Activated CD4-positive, alpha-beta T cell treated with anti-CD3 and anti-CD28 coated beads, Interleukin-10, Interleukin-2, amounts not matched to agents 100 ng/mL and 50 ng/mL, durations not matched to agents 16 hours and 8 hours (primary cell): ENCODE measurements at places on chromosomes 6 and 20.

DNA sequence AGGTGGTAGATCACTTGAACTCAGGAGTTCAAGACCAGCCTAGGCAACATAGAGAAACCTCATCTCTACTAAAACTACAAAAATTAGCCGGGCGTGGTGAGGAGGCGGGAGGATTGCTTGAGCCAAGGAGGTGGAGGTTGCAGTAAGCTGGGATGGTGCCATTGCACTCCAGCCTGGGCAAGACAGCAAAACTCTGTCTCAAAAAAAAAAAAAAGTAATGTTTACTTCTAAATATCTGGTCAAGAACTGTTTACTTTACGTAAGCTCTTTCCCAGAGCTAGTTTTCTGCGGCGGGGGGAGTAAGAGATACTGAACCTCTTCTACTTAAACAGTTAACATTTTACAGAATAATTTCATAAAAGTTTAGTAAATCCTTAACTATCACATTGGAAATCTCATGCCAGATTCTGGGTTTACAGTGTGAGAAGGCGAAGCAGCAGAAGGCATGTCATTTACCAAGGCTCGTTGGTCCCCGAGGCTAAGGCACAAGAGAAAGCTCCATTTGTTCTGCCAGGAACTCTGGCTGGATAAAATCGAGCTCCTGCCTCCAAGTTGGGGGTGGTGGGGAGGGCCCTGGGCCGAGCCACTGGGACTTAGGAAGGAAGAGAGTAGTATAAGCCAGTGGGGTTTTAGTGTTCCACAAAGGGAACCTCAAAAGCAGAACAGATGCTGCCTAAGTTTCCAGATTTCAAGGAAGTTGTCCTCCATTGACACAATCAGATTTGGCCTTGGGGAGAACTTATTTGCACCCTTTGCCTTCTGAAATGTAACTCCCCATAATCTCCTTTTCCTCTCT lies 41.7 kb downstream of the ARFGEF2 start:
- DNase-seq = no peak

DNA sequence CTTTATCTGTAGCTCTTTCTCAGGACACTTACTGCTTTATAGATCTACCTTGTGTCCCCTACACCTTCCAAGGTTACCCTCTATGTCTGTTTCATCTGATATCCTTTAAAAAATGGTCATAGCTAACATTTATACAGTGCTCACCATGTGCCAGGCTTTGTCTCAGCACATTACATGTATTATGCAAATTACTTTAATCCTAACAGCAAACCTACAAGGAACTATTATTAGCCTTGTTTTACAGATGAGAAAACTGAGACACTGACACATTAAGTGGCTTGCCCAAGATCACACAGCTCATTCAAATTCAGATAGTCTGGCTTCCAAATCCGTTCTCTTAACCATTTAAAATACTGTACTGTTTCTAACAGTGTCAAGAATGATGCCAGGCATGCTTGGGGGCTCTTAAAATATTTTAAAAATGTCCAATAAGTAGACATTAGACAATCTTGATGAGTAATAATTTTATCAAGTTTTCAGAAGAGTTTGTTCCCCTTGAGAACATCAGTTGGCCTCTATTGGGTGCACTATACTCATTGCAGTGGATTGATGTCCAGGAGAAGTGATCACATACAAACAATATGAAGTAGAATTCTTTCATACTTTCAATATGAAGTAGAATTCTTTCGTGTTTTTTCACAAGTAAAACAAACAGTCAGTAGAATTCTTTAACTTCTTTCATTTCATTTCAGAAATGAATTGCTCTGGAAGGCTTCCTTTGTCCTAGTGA lies 69.6 kb downstream of the DNAH8 start:
- DNase-seq = no peak

DNA sequence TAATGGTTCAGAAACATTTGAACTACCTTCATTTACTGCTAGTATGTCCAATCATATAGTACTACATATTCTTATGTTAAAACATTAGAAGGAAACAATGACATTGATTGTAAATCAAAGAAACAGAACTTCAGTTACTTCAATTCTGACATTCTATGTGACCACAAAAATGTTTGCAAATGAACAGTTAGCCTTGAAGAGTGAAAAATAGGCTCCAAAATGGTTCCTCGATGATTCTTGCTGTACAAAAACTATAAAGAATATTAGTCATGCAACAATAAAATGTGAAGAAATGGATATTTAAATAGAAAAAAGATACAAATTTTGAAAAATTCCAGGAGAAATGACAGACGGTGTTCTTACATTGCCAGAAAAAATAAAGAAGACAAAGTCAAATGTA lies 686.9 kb downstream of the BCKDHB start:
- no peak for DNase-seq

DNA sequence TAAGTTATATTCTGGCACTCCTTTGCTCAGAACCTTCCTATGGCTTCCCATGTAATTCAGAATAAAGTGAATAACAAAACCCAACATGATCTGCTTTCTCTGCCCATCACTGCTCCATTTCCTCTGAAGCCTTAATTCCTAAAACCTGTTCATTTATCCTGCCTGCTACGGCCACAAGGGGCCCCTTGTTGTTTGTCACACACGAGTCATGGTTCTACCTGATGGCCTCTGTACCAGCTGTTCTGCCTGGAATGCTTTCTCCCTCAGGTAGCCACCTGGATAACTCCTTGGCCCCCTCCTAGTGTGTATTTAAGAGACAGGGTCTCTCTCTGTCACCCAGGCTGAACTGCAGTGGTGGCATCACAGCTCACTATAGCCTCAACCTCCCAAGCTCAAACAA lies 26.8 kb downstream of the ERGIC3 start:
- DNase-seq = no peak
